Stimulated activated CD4-positive, alpha-beta T cell treated with anti-CD3 and anti-CD28 coated beads, Interleukin-4, amount 100 ng/mL, for 1 hour (primary cell): ENCODE measurements at places on chromosomes 12 and 14.
A peak's percentile ranks its signal among the peaks of the same experiment; 100 is the strongest.

DNA sequence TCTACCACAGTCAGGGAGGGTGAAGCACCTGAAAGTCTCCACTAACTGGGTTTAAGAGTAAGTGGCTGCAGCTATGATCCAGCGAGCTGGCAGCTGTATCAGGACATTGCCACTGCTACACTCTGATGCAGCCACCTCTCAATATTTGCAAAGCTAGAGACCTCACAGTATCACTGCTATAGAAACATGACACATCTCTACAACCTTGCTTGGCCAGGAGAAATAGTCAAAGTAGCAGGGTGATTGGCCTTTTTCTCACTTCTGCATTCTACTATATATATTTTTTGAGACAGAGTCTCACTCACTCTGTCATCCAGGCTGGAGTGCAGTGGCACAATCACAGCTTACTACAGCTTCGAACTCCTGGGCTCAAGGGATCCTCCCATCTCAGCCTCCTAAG is 9.3 kb upstream of the FMNL3 start:
- no peak for DNase-seq

- DNase-seq, result no peak
Measured at GRCh38 chr12:25189656-25190055, 5.3 kb downstream of the DNAI7 start.

GRCh38 chr12:91230841-91231240 is 48.2 kb upstream of the DCN start:
- DNase-seq, result no peak

DNA sequence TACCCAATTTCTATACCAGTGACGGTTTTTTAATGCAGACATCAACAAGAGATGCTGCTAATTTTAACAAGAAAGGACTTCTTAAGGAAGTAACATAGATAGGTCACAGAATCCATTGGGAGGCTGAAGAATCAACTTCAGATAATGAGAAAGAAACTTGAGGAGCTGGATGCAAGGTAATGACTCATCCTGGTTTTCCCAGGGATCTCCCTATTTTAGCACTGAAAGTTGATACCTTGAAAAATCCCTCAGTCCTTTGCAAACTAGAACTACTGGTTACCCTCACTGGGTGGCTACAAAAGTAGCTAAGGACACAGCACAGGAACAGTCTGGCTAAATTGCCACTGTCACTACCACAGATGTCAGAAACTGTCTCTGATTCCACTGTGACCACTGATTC is 561.9 kb downstream of the FLRT2 start:
- DNase-seq, result no peak

DNA sequence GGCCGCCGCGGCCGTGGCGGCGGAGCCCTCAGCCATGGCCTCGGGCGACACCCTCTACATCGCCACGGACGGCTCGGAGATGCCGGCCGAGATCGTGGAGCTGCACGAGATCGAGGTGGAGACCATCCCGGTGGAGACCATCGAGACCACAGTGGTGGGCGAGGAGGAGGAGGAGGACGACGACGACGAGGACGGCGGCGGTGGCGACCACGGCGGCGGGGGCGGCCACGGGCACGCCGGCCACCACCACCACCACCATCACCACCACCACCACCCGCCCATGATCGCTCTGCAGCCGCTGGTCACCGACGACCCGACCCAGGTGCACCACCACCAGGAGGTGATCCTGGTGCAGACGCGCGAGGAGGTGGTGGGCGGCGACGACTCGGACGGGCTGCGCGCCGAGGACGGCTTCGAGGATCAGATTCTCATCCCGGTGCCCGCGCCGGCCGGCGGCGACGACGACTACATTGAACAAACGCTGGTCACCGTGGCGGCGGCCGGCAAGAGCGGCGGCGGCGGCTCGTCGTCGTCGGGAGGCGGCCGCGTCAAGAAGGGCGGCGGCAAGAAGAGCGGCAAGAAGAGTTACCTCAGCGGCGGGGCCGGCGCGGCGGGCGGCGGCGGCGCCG is 381 bp downstream of the YY1 start:
- DNase-seq, result peak; percentile 40

GRCh38 chr14:69695322-69696203 is 71.4 kb upstream of the SRSF5 start:
- DNase-seq, result no peak

- DNase-seq, result no peak
Measured at GRCh38 chr14:54894995-54895394, 7.6 kb downstream of the GCH1 start.

DNA sequence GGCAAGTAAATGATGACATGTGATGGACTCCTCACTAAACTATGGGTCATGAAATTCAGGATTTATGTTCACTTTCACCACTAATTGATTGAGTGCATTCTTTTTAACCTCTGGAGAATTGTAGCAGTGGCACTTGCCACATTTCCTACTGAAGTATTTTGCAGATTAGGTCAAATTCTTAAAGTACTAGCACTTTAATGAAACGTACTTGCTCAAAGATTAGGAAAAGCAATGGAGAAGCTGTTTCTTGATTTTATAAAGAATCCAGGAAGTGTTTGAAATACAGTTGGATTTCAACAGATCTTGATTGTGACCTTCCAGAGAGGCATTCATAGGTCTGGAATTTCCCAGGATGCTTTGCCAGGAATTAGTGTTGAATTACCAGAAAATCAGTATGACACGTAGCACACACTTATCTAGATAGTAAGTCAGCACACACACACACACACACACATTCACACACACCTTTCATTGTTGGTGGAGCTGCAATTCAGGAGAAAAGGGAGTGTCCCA is 162.6 kb downstream of the MYRFL start:
- DNase-seq, result no peak
